Endothelial cell of umbilical vein (primary cell): ENCODE measurements at places on chromosomes 2 and 18.
A peak's percentile ranks its signal among the peaks of the same experiment; 100 is the strongest.

- no peaks in the 10 kb centered on the region for H3K4me1 ChIP-seq
- no peak overlapping the region for H3K27ac ChIP-seq
- no peaks in the 10 kb centered on the region for H3K27me3 ChIP-seq
- no peaks in the 10 kb centered on the region for H3K36me3 ChIP-seq
Observed at GRCh38 chr2:129061069-129061768, 742.6 kb upstream of the HS6ST1 start.

GRCh38 chr2:188349019-188349418, 57.3 kb downstream of the GULP1 start:
- no peaks in the 10 kb centered on the region for H3K27me3 ChIP-seq
- no peaks in the 10 kb centered on the region for H3K36me3 ChIP-seq
- no peak overlapping the region for H3K4me3 ChIP-seq
- no peak overlapping the region for H3K27ac ChIP-seq

DNA sequence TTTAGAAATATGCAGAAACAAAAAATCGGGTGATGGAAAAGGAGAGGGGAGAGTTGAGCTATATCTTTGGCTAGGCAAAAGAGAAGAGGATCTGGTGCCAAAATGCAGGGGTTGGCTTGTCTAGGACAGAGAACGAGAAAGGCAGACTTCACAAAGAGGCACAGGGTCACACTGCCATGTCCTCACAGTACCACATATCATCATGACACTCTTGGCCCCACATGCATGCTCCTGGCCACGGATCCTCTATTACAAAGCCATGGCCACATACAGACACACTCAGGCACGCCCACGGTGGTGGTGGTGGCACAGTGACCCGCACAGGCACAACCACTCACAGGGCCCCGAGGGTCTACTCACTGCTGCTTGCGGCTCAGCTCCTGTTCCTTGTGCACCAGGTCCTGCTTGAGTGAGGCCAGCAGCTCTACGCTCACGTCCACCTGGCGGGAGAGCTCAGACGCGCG, 15.9 kb downstream of the FBXO41 start:
- H3K27ac ChIP-seq: no peak overlapping the region
- no peak for DNase-seq
- H3K36me3 ChIP-seq: no peaks in the 10 kb centered on the region
- no peaks in the 10 kb centered on the region for H3K4me1 ChIP-seq

DNA sequence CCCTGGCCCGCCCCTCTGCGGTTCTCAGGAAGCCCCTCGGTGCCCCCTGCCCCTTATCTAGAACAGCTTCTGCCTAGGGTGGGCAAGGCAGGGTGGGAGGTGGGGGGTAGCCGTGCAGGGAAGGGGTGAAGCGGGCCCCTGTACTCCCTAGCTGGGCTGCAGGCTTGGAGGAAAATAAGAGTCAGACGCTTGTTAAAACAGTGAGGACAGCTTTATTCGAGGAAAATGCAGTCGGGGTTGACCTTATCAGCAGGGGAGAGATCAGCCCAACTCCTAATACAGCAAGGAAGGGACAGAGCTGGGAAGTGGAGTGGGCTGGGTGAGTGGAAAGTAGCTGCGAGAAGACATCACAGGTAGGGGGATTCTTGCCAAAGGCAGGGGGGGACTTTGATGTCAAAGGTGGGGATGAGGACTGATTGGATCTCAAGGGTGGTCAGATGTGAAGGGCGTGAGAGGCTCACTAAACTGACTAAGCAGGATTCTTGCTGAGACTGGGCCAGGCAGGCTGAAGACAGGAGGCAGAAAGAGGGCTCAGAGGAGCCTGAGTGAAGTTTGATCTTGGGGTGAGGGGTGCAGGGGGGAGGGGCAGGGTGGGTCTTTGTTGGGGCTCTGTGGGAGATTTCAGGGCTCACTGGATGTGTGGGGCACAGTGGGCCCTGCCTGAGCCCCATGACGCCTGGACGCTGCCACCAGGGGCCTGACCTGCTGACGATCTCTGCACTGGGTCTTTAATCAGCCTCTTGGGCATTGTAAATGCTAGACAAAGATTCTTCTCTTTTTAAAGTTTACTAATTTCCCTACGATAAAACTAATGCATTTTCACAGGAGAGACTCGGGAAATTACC, 29.9 kb downstream of the HPCAL1 start:
- no peak overlapping the region for H3K4me3 ChIP-seq
- no peaks in the 10 kb centered on the region for H3K27me3 ChIP-seq
- H3K36me3 ChIP-seq: no peaks in the 10 kb centered on the region
- H3K27ac ChIP-seq: no peak overlapping the region
- no peak for DNase-seq

DNA sequence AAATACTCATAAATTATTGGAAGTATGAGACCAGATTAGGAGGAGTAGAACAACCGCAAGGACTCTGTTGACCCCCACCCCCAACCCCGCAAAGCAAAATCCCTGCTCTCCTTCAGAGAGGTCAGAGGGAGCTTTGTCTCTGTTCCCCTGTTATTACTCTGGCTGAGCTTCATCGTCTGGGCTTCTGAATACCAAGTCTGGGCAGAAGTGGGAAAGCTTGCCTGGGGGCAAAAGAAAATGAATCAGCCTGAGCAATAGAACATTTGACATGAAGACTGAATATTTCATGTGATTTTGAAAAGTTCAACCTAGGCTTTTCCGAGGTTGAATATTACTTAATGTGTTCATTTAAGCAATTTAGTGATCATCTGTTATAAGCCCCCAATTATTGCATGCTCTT, 114.6 kb upstream of the ARHGAP28 start:
- H3K4me1 ChIP-seq: no peaks in the 10 kb centered on the region
- H3K36me3 ChIP-seq: no peaks in the 10 kb centered on the region
- no peak for DNase-seq

DNA sequence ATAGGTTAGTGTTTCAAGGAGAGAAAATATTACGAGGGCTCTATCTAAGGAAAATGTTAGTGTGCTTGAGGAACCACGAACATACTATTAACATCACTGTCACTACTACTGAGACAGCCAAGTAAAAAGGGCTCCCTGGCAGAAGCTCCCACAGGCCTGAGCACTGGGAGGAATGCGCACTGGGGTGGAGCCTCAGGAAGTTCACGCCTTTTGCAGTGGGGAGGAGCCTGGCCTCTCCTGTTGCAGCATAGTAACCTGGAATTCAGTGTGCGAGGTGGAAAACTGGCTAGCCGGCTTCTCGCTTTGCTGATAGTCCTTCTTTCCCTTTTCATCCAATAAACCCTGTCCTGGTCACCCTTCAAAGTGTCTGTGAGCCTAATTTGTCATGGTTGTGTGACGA, 250.3 kb downstream of the ERBB4 start:
- no peak overlapping the region for H3K4me3 ChIP-seq
- no peaks in the 10 kb centered on the region for H3K36me3 ChIP-seq
- no peak overlapping the region for H3K27ac ChIP-seq

- H3K4me1 ChIP-seq: no peaks in the 10 kb centered on the region
- no peak overlapping the region for H3K27ac ChIP-seq
- no peak for DNase-seq
- H3K4me3 ChIP-seq: no peak overlapping the region
Observed at GRCh38 chr18:75846321-75846720, 418.8 kb upstream of the SMIM21 start.

- no peaks in the 10 kb centered on the region for H3K4me1 ChIP-seq
- no peaks in the 10 kb centered on the region for H3K36me3 ChIP-seq
- DNase-seq: no peak
- H3K4me3 ChIP-seq: no peak overlapping the region
Observed at GRCh38 chr2:156803243-156803642, 367.1 kb downstream of the GPD2 start.

GRCh38 chr18:27181726-27182125, 3.4 kb downstream of the CHST9 start:
- no peaks in the 10 kb centered on the region for H3K4me1 ChIP-seq
- H3K27me3 ChIP-seq: peaks cover 8% of the 10 kb centered on the region
- DNase-seq: no peak

DNA sequence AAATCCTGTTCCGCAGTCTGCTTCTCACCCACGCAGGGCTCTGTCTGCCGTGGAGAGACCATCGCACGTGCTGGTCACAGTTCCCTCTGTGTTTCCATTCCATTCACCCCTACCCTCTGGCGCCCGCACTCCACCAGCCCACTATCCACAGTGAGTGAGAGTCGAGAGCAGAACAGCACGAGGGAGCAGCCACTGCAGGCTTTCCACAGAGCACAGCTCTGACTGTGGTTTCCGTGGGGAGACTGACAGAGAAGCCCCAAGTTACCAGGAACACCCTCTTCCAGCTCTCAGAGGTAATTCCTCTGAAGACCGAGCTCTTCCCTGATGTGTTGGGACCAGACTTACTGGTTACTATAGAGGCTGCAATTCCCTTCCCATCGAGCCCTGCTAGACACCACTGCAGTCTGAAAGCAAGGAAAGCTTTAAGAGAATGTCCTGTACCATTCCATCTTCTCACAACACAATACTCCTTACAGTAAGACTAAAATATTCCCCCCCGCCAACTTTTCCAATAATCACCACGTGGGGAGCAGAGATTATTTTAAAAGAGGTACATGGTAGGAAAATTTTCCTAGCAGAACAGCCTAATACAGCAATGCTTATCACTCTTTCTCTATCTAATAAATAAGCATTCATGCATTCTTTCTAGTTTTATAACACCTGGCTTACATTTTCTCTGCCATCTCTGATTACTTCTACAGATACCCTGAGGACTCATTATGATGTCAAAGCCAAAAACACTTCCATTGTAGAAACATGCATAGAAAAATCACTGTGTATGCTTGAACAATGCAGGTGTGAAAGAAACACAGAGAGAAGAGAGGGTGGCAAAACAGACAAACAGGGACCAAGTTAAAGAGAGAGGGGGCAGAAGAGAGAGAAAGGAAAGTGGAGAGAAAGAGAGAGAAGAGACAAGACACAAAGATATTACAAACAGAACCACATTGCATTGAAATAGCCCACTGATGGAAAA, 4.7 kb downstream of the MYT1L start:
- DNase-seq: no peak
- no peaks in the 10 kb centered on the region for H3K36me3 ChIP-seq
- no peaks in the 10 kb centered on the region for H3K27me3 ChIP-seq
- no peak overlapping the region for H3K27ac ChIP-seq
- H3K4me3 ChIP-seq: no peak overlapping the region
- H3K4me1 ChIP-seq: no peaks in the 10 kb centered on the region

- H3K36me3 ChIP-seq: peaks cover 9% of the 10 kb centered on the region
- H3K4me3 ChIP-seq: no peak overlapping the region
- no peak for DNase-seq
Observed at GRCh38 chr2:241378816-241379215, 22.7 kb downstream of the FARP2 start.

DNA sequence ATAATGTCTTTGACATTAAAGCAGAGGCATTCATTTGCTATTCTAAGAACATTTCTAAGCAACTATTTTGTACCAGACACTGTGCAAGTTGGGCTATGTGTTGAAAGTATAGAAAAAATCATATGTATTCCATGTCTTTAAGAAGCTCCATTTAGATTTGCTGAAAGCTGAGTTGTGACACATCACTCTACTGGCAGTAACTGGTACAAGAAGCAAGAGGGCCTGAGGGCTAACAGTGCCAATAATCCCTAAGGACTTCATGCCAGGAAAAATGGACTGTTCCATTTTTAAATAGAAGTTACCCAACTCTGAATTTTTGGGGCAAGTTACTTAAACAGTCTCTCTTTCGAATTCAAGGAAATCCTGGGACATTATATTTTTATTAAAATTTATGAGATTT, 178.7 kb downstream of the SRBD1 start:
- H3K4me3 ChIP-seq: no peak overlapping the region

DNA sequence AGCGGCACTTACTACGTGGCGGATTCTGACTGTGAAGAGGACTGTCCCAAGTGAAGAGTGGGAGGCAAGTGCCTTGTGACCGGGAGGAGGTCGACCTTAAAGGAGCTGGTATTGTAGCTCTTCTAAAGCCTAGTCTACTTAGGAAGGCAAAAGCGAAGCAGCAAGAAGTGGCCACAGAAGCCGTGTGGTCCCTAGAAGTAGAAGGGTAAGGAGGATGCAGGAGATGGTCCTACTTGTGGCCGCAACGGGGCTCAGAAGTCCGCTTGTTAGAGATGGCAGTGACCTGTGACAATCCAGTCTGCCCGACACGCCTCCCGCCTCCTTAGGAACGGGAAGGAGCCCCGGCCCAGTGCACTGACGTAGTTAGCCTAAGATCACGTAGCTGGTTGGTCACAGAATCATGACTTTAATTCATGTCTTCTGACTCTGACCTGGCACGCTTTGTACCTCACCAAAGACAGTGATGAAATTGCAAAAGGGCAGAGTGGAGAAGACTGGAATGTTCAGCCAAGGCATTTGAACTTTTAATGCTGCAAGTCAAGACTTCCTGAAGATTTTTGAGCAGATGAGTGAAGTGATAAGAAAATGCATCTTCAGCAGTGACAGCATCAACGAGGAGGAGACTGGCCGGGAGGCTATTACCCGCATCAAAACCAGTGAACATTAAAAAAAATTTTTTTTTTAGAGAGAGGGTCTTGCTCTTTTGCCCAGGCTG, 749 bp upstream of the EIF2AK3 start:
- peak overlapping the region; percentile 95 for H3K27ac ChIP-seq
- H3K4me1 ChIP-seq: peaks cover 24% of the 10 kb centered on the region
- peak overlapping the region; percentile 61 for H3K4me3 ChIP-seq
- H3K36me3 ChIP-seq: no peaks in the 10 kb centered on the region
- DNase-seq: no peak
- peaks cover 5% of the 10 kb centered on the region for H3K27me3 ChIP-seq

DNA sequence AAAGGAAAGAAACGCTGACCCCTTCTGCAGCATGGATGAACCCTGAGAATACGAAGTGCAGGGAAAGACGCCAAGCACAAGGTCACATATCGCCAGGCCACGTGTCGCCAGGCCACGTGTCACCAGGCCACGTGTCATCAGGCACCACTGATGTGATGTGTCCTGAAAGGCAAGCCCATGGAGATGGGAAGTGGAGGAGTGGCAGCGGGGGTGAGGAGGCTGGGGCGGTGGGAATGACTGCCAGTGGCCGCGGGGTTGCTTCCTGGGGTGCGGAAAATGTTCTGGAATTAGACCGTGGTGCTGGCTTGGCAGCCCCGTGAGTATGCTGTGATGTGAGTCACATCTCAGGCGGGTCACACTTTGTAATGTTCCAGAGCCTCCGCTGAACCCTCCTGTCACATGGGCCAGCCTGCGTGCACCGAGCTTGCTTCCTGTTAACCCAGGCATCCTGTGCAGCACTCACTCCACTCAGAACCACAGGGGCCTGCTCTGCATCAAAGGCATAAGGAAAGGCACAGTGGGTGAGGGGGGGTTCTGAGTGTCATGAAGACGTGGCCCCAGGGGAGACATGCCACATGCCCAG, 39.0 kb downstream of the SLC66A2 start:
- no peak overlapping the region for H3K4me3 ChIP-seq
- no peak overlapping the region for H3K27ac ChIP-seq
- no peaks in the 10 kb centered on the region for H3K4me1 ChIP-seq
- no peaks in the 10 kb centered on the region for H3K36me3 ChIP-seq
- no peak for DNase-seq

DNA sequence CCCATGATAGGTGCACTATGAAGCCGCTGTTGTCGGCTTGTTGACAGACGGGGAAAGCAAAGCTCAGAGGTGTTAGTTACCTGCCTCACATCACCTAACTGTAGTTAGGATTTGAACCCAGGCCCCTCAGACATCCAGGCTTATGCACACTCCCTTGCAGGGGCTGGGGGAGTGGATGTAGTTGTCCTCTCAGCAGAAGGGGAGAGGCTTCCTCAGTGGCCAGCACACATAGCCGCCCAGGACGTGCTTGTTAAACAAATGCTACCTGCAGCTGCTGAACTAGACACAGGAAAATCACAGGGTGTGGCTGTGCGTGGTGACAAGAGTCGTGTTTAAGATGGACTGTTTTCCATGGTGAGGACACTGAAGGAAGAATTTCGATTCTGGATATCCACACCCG, 39.2 kb downstream of the GREB1 start:
- H3K4me1 ChIP-seq: no peaks in the 10 kb centered on the region
- H3K27me3 ChIP-seq: no peaks in the 10 kb centered on the region
- no peak for DNase-seq
- no peak overlapping the region for H3K27ac ChIP-seq
- H3K4me3 ChIP-seq: no peak overlapping the region
